CD4-positive, alpha-beta T cell (primary cell): ENCODE measurements at places on chromosomes 7 and 10.

DNA sequence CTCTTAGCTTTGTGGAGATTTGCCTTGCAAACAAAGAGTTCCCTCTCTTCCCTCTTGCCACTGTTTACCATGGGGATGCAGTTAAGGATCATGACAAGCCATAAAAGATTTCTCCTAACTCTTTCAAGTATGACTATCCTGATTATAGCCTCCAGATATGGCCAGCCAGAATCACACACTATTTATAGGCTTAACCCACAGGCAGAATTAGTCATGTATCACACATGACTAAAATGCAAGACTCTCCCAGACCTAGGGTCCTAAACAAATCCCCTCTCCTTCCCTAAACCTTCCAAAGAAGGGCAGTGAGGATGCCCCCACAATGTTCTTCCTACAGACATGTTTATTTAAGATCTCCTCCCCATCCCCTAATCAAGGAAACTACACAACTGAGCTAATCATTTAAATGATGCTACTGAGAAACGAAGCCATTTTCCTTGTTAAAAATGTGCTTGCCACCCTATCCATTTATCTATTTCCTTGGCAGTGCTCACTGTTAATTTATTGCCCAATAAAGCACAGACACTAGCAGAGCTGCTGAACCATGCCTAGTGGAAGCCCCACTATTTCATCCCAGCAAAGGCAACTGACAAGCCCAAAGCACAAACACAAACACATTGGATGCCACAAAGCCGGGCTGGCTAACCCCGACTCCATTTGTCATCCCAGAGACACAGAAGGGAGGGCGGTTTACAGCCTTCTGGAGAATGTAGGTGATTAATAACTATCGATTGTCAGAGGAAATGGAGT is 363.4 kb downstream of the KCNMA1 start:
- no peak for DNase-seq

DNA sequence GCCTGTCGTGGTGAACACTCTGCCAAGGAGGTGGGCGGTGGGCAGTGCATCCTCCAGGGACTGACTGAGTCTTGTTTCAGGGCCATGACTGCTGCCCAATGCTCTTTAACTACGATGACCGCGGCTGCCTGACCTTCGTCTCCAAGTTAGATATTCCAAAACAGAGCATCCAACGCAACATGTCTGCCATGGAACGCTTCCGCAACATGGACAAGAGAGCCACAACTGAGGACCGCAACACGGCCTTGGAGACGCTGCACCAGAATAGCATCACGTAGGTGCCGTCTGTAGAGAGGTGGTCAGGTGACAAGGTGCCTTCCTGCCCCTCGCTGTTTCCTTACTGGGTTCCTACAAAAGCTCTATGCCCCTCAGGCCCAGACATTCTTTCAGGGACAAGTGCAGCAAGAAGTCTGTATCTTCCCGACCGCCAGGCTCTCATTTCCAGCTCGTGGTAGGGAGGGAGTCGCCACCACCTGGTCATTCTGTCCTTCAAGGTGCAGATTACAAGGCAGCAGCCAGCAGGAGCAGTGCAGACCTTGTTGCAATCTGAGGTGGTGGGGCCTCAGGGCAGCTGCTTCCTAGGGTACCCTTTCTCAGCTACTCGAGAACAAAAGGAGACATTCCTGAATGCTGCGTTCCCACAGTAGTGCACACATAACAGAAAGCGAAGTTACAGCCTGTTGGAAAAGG is 14.9 kb upstream of the ARPC1B start:
- no peak for DNase-seq

DNA sequence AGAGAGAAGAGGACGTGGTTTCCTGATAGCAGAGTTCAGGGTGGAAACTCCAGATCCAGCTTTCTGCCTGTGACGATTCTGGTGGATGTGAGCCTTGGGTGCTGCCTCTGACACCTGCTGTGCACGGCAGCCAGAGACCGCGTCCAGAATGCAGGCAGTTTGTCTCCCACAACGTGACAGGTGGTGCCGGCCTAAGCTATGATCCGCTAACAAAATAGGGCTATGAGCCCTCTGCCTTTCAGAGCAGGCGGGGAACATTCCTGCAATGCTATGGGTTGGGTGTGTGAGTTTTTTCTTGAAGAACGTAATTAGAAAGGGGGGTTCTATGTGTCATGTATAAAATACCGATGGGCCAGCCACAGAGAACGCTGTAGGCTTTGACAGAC is 297.3 kb upstream of the PRKCQ start:
- no peak for DNase-seq

DNA sequence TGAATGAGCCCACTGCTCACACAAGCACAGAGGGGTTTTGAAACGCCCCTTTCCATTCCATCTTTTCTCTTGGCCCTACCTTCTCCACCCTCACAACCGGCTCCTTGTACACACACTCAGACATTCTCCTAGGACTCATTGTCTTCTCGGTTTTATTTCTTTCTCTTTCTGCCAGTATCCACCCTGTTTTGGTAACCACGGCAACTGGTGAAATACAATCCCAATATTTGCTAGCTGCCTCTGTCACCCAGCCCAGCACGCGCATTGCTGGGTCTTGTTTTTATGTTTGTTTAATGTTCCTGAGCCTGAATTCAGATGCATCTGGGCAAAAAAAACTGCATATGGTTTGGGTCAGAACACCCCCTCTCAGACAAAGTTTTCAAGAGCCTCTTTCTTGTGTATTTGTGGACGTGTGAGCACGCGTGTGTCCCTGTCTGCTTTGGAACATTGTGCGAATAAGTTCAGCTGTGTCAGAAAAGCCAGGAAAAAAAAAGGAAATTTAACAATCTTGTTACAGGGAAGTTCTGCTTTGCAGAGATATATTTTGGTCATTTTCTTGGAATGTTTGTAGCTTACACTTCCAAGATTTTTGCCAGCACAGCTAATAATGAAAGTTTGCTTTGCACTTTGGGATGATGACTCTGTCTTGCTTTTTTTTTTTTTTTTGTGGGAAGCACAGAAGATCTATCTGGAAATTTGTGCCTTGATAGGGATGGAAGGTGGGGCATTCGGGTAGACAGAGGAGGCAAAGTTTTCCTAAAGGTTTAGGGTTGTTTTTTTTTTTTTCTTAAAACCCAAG is 225.9 kb downstream of the TRIL start:
- no peak for DNase-seq

DNA sequence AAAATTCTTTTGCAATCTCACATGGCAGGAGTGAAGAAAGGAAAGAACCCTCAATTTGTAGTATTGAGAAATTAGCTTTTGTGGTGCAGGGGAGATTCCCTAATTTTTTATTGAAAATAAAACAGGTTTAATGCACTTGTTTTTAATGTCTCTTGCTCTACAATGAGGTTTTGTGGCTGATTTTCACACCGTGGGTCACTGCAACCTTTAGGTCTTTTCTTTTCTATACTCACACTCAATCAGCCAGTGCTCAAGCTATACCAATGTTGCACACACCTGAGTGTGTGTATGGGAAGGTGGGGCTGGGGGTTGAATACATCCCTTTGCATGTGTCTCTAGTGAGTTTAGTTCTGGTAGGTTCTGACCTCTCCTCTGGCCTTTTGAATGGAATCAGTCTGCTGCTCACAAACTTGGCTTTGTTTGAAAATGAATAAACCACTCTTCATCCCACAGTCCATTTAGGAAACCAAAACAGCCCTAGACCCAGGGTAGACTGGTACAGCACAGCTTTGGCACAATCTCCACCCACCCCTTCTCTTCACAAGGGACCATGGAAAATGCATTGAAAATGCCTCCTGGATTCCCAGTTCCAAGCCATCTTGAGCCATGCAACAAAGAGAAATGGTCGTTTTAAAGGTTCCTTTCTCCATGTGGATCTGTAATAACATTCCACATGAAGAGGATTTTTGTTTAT is 411.5 kb downstream of the SFMBT2 start:
- no peak for DNase-seq

GRCh38 chr10:5488272-5489161 is 10.9 kb downstream of the CALML5 start:
- DNase-seq: no peak

GRCh38 chr10:24333736-24334135 is 124.8 kb downstream of the KIAA1217 start:
- DNase-seq: no peak

DNA sequence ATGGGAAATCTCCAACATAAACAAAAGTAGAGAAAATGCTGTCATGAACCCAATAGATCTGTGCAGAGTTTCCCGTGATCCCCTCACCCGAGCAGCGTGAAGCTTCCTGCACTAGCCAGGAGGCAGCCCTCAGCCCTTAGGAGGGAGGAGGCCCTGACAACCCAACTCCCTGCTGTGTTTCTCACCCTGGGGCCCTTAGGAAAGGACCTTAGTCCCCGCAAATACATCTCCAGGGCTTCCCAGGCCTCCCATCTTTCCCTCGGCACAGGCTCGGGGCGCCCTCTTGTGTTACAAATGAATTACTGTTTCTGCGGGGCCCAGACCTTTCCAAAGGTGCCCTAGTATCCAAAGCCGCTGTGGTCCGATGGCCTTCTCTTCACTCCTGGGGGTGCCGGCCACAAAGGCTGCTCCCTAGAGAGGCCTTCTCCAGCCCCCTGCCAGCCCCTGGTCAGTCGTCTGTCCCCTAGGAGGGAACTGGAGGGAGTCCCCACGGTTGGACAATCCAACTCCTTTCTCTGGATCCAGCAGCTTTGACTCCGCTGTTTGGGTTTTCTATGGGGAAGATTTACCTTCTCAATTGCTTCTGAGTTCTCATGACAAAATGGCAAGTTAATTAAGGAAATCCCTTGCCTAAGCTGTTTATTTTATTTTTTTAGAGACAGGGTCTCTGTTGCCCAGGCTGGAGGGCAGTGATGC is 49.9 kb upstream of the SH2B2 start:
- DNase-seq: peak; percentile 27

GRCh38 chr7:23472956-23473843 is 2.9 kb upstream of the IGF2BP3 start:
- no peak for DNase-seq

DNA sequence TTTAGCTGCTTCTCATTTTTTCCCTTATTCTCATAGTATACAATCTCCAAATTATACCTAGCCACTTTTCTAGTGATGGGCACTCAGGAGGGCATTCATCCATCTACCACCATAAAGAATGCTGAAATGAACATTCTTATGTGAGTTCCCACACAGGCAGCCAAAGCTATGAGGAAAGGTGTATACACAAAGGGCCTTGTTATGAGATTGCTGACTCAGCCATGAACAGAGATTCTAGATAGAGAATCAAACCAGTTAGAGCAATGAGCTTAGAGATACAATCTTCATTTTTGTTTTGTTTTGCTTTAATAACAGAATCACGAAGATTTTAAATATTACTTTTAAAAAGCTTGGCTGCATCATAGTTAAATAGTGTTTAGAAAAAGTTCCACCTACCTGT is 54.8 kb upstream of the TNKS2 start:
- DNase-seq: no peak

- no peak for DNase-seq
These were observed 5.8 kb downstream of the ELFN1 start for GRCh38 chr7:1675673-1676549.

GRCh38 chr10:80540618-80540980 is 2.9 kb downstream of the SH2D4B start:
- no peak for DNase-seq

DNA sequence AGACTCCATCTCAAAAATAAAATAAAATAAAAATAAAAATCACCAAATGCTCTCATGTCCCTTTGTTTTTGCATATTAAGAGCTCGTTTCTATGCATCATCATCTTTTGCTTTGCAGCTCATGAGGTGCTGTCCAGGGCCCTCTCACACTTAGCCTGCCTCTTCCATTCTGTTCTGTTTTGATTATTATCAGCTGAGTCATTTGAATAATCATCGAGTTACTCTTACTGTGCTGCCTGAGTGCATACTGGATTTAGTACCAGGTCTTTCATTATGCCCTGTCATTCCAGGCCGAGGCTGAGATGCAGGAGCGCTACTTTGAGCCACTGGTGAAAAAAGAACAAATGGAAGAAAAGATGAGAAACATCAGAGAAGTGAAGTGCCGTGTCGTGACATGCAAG is 33.0 kb downstream of the UCMA start:
- DNase-seq: no peak
